Stimulated activated CD4-positive, alpha-beta T cell treated with anti-CD3 and anti-CD28 coated beads, Interleukin-12 subunit alpha, Interleukin-12 subunit beta, amount 100 ng/mL, for 24 hours (primary cell): ENCODE measurements at places on chromosomes 5 and 9.

DNA sequence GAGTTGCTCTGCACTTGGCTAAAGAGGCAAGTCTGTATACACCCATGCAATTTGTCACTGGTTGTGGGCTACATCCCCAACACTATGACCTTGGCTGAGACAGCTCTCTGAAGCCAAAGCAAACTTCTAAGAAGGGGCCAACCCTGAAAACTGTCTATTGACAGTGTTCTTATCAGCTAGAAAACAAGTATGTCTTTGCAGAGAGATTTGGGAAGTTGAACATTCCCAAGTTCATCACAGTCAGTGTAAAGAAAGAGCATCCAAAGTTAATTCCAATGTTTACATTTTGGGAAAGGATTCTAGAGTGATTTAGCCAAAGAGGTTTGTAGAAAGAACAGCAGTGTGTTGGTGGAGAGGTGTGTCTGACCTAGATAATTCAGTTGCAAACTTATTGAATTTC, 711.1 kb upstream of the CHD1 start:
- no peak for DNase-seq

DNA sequence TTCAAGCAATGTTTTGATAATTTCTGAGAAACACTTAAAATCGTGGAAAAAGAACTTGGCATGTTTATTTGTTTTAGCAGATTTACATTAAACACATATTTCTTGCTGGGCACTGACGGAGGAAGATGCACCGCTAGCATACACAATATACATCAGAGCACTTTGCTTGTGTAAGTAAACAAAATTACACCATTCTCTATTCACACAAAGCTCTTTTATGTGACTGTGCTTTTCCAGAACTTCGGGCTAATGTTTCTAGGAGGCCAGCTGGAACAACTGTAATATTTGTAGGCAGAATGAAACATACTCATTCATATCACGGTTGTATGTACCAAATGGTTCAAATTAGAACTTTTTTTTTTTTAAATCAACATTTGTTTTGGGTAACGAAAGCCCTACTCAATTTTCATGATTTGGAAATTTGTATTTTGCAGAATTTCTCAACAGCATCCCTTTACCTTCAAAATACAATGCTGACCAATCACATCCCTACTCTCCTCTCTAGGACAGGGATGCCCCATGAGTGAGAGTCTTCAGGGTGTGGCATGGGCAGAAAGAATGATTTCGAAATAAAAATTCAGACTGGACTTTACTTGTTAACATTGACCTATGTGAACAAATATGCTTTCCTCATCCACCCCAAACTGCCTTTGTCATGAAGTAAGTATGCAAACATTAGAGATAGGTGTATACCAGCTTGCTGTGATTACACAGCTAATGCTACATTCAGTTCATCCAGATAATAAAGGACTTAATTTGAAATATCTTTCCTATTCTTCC, 425.1 kb downstream of the BNC2 start:
- no peak for DNase-seq

- no peak for DNase-seq
Measured at GRCh38 chr9:69155341-69156030, 18.6 kb upstream of the TJP2 start.

- no peak for DNase-seq
Measured at GRCh38 chr9:100219347-100219746, 120.3 kb downstream of the INVS start.

DNA sequence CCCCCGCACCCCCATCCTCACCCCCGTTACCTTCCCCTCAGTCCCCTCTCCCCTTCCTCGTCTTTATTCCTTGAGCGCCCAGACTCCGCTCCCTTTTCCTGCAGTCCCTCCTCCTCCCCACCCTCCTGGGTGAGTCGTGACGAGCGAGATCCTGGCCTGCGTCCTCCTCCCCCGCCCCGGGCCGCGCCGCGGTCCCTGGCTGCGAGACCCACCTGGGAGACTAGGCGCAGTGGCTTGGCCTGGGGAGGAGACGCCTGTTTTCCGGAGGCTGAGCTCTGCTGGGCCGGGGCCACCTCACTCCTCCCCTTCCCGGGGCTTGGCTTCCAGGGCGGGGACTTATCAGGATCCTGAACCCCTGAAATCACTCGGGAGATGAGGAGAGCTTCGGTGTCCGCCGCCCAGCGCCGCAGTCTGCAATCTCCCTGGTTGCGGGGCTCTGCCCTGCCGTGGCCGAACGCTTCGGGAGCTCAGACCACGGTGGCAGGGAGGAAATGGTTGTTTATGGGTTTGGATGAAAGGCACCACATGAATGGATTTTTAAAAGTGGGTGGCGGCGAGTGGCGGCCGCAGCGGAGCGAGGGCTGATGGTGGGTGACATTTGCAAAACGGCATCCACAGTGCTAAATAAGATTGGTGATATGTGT, 984 bp downstream of the STXBP1 start:
- DNase-seq, result peak; percentile 37

DNA sequence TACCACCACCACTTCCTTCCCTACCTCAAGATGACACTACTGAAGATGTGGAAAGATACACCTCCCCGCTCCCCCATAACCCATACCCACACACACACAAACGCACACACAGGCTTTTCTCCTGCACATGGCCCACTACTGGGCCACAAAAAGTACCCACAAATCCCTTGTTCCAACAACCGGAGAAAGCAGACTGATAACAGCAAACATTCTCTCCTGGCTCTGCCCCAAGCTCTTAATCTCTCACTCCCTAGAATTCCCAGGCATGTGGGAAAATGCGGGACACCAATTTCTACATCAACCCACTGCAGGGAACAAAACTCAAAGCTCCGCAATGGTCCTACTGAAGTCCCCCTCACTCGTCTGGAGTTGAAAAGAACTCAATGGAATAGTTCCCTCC, 611.0 kb upstream of the KLF4 start:
- no peak for DNase-seq

- DNase-seq, result no peak
Measured at GRCh38 chr9:35364817-35365585, 124.9 kb upstream of the RUSC2 start.

DNA sequence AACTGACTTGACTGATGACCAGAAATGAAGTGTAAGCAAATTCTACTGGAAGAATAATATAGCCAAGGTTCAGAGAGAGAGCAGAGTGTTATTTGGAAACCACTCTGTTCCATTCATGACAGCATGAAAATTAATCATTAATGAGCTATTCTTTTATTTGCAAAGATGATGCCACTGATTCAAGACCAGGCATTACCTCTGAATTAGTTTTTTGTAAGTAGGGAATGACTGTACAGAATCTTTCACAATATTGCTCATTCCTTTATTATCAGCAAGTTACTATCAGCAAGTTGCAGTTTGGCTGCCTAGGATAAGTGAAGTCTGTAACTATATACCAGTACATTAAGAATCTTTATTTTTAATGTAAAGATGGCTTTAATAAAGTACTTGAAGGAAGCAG, 75.1 kb upstream of the RGMB start:
- DNase-seq, result no peak

GRCh38 chr5:179212870-179213269, 132.4 kb downstream of the ADAMTS2 start:
- no peak for DNase-seq

GRCh38 chr9:116286297-116286696, 132.7 kb downstream of the PAPPA start:
- DNase-seq, result no peak

- peak; percentile 78 for DNase-seq
Measured at GRCh38 chr9:93134015-93134739, at the start of gene NINJ1. NINJ1 (minus strand) TSS chr9:93134251; CDS start chr9:93134217, 34 bp downstream.

- no peak for DNase-seq
Measured at GRCh38 chr9:124964604-124965003, 23.7 kb upstream of the GOLGA1 start.

- no peak for DNase-seq
Measured at GRCh38 chr9:24218656-24219055, 327.0 kb downstream of the IZUMO3 start.

- no peak for DNase-seq
Measured at GRCh38 chr5:62268234-62268633, 37.8 kb upstream of the KIF2A start.

GRCh38 chr9:17871213-17871890, 292.5 kb downstream of the SH3GL2 start:
- no peak for DNase-seq

GRCh38 chr5:141877356-141878185, 639 bp downstream of the PCDH1 start:
- no peak for DNase-seq

DNA sequence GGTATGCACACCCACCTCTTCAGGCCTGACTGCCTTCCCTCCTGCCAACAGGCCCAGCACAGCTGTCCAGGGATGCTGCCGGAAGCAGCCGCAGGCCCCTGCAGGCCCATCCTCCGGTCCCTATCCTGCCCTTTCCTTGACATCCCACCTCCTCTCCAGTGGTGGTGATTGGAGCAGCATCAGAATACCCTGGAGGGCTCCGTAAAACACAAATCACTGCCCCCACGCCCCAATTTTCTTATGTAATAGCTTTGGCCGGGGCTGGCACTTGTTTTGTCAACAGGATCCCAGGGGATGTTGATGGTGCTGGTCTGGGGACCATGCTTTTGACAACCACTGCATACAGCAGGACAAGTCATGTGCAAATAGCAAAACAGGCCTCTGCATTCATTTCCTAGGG, 274.5 kb downstream of the GADD45G start:
- DNase-seq, result no peak

- no peak for DNase-seq
Measured at GRCh38 chr5:80618438-80618837, 36.0 kb upstream of the MSH3 start.

DNA sequence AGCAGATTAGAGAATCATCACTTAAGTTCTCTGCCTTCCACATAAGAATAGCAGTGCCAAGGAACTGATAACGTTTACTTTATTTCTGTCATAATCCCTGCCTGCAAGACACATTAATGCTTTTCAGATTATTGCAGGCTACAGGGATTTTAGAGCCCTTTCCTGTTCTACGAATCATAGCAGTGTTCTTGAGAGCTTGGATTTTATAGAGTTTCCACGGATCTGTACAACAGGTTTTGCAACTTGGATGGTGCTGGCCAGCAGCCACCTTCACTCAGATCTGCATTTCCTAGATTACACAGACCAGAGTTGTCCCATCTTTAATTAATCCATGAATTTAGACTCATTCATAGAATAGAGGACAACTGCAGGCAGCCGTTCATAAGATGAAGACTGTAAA, 38.1 kb downstream of the SLC12A2 start:
- no peak for DNase-seq

DNA sequence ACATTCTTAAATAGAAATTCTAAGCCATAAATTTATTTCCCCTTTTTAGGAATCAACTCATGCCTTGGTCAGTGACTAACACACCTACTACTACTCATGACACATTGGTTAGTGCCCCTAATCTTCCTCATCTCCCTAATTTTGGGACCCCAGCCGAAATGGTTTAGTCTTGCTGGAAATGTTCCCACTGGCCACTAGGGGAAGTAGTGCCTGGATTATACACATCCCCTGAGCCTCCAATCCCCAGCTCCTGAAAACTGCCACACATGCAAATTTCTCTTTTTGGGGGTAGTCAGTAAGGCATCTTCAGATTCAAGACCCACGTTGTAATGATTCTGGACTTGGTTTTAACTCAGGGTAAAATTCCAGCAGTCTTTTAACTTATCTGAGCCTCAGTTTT, 79.8 kb downstream of the HSD17B3 start:
- DNase-seq, result no peak

- no peak for DNase-seq
Measured at GRCh38 chr5:134085411-134085810, 29.1 kb upstream of the TCF7 start.

- DNase-seq, result no peak
Measured at GRCh38 chr5:79186455-79186854, 49.5 kb upstream of the JMY start.

GRCh38 chr9:3955305-3955687, 344.6 kb downstream of the GLIS3 start:
- no peak for DNase-seq

DNA sequence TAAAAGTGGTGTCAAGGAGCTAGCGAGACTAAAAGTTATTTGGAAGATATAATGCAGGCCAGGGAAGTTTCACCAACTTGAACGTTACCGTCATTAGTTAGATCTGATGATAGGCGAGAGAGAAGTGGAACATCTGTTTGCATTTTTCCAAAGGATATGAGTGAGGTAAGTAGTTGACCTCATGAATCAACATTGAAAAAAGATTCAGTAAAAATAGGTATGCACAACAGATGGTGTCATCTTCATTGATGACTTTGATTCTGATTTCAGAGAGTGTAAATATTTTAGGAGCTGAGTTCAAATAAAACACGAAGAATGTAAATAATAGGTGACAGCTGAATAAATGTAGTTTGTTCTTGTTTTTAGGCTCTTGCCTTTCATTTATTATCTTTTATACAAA, 998.9 kb upstream of the CDH6 start:
- DNase-seq, result no peak

DNA sequence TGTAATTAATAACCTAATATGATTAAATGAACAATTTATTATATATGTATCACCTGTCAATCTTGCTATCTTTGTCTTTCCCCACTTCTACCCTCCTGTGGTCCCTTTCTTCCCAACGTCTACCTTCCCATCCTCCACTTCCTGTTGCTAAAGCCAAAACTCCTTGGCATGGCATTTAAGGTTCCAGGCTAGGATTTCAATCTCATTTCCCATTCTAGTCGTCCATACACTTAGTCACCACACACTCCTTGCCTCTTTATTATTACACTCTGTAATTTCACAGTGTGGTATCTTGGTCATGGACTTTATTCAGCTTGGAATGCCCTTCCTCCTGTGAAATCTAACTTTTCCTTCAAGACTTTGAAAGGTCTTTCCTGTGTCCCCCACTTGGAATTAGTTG, 115.3 kb downstream of the SEMA6A start:
- DNase-seq, result no peak

GRCh38 chr9:98159790-98160189, 32.6 kb downstream of the CORO2A start:
- no peak for DNase-seq

DNA sequence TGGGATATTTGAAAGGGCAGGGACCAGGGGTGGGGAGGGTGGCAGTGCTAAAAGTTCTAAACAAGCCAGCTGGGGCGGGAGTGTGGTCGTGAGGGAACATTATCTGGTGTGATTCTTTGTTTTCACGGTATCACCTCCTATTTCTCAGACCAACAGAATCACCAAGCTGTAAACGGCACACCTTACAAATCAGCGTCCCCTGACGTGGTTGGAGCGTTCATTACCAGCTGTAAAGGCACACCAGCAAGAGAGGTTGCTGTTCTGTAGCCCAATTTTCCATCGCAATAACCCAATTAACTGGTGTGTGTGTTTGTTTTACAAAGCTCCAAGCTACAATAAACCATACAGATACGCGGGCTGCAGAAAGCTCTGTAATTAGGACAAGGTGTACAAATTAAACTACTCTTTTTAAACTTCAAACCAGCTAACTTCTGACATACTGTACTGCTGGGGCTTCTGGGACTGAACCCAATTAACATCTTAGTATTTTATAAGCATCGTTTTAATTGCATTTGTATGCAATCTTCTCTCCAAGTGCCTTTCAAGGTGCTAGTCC, 303.6 kb upstream of the CLINT1 start:
- no peak for DNase-seq

DNA sequence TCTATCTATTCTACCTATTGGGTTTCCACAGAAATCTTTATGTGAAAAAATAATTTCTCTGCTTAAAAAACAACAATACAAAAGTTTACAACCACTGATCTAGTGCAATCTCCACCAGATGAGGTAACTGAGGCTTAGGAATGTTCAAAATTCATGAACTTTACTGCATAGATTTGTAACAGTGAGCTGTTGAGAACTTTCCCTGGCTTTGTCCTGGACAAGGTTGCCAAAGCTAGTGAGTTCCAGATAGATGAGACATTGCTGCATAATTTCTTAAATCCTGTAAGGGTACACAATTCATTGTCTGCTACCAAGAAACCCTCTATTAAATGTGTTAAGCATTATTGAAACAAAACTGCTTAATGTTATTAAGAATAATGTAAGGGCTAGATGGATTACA, 102.7 kb downstream of the OSMR start:
- DNase-seq, result no peak
